Stimulated activated CD4-positive, alpha-beta T cell treated with anti-CD3 and anti-CD28 coated beads, Interleukin-4, amount 100 ng/mL, for 1 hour (primary cell): ENCODE measurements at places on chromosomes 7 and 10.
A peak's percentile ranks its signal among the peaks of the same experiment; 100 is the strongest.

DNA sequence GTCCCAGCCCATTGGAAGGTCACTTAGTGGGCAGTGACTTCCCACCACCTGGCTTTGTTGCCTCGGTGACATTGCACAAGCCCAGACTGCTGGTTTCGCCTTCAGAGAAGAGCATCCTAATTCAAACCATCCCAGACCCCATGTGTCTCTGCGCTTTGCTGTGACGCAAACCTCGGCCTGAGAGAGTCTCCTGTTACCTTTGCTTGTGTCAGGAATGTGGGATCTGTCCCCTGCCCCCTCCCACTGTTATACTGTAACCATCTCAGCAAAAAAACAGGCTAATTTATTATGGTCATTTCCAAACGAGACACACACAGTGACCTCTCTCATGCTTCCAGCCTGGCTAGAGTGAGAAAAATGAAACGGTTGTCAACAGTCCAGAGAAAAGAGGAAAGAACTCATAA lies 25.0 kb upstream of the AQP1 start:
- DNase-seq = no peak

DNA sequence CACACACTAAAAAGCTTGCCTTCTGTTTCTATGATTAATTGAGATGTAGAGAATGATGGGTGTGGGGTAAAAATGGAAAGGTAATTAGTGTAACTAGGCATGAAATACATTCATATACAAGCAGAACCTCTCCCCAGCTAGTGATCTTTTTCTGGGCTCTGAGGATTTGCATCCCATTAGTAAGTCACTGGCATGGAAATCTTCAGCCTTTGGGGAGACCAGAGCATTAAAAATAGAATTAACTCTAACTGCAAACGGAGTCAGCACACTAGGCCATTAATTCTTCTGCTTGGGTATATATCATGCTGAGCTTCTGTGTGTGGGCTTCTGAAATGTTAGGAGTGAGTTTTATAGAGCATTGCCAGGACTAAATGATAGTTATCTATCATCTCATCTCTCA lies 128.9 kb downstream of the HDAC9 start:
- no peak for DNase-seq

DNA sequence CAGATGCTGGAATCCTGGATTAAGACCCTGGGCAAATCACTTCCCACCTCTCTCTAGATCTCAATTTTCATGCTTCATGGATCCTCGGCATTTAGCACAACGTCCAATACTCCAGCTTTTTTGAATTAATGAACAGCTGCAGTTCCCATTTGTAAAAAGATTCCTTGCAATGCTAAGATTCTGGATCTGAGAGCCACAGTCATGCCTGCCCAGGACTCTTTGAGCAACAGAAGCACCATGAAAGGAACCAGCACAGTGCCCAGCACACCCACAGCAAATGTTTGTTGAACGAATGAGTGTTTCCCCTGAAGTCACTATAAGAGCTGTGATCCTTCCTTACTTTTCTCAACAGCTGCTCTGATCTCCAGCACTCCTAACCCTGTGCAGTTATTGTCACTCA lies 20.8 kb upstream of the DDIT4 start:
- no peak for DNase-seq

- no peak for DNase-seq
Observed at GRCh38 chr7:11681461-11681860, 150.5 kb downstream of the THSD7A start.

DNA sequence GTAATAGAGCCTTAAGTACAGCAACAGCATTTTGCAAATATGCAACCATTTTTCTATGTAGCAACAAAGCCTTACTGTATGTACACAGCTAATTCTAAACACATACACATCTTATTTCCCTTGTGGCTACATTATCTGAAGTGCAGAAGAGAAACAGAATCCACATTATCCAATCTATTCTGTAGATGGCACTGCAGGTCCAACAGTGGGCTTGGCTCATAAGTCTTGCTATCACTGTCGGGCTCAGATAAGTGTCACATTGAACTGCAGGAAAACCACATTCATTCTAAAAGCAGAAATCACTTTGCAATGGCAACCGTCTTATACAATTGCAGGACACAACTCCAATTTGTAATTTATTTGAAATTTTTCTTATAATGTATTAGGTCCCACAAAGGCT lies 109.8 kb upstream of the NOBOX start:
- no peak for DNase-seq

GRCh38 chr10:124243702-124244121 lies 150.3 kb upstream of the CHST15 start:
- DNase-seq = no peak

DNA sequence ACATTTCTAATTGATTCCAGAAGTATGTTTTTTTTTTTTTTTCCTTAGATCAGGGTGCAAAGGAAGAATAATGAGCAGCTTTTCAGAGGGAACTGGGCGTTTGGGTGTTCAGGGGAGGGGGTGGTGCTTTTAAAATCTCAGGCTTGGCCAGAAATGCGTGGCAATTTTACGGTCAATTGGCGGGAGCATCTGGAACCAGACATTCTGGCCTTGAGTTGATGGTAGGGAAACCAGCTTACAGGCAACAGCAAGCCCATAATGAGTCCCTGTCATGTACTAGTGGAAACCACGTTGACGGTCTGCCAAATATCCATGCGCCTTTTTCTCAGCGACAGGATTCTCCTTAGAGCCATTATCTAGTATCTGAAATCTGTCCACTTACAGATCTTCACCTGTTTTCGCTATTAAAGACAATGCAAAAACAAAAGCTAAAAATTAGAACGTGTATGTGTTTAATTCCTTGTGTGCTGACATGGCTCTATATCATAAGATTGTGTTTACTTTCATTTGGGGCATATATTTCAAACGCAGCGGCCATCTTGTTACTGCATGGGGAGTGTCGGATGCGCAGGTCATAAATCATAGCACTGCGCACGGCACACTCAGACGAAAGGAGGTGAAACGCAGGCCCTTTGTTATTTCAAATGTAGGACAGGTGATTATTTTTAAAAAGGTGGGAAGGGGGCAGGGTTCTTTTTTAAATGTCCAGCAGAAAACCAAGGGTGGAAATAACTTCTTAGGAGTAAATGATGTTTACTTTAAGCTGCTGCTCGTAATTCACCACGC lies 209.2 kb downstream of the AGMO start:
- DNase-seq = no peak

DNA sequence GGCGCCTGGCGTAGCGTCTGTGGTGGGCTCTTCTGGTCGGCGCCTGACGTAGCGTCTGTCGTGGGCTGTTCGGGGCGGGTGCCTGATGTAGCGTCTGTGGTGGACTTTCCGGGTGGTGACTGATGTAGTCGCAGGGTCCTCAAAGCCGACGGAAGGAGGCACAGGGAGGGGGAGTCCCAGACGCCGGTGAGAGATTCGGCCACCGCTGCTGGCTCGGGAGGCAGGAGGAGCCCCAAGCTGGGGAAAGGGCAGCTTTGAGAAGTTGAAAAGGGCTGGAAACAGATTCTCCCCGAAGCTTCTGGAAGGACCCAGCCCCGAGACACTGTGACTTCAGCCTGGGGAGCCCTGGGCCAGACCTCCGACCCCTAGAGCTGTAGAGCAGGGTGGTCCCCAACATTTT lies 105.7 kb downstream of the DNAJB6 start:
- no peak for DNase-seq

DNA sequence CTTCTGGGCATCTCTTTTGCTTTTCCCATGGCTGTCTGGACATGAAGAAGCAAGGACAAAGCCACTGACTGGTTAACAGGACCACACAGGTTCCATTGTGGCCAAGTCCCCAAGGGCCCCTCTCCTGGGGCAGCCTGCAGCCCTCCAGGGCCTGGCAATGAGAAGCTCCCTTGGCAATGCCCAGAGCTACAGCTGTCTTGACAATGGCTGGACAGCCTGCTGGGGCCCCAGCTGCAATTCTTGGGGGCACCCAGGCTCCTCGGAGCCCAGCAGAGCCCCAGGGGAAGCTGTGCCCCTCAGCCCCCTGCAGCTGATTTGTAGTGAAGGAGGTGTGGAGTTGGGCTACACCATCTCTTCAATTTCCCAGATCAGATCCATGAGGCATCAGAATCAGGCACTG lies 384.9 kb upstream of the PODXL start:
- DNase-seq = no peak

GRCh38 chr7:90692396-90692795 lies 96.3 kb downstream of the CDK14 start:
- DNase-seq = no peak

DNA sequence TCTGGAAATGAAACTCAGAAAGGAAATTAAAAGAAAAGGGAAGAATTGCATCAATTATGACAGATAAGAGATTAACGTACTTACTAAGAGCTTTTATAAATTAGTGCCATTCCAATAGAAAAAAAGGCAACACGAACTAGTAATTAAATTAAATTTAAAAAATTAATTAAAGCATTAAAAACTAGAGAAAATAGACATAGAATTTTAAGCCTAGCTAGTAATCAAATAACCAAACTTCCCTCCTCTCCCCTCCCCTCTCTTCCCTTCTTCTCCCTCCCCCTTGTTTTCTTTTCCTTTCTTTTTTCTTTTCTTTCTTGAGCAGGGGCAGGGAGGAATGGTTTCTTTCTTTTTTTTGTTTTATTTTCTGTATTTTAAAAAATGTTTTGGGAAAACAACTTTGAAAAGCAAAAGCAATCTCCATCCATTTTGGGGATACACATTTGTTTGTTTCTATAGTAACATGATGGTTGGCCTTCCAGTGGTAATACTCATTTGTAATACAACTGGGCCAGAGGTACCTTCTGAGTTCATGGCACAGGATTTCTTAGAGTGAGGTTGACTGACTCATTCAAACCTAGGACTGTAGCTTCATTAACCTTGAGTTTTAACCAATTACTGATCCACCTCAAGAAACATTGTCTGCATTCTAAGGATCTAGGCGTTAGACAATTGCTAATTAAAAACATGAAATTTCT lies 132.6 kb downstream of the ST7 start:
- no peak for DNase-seq

DNA sequence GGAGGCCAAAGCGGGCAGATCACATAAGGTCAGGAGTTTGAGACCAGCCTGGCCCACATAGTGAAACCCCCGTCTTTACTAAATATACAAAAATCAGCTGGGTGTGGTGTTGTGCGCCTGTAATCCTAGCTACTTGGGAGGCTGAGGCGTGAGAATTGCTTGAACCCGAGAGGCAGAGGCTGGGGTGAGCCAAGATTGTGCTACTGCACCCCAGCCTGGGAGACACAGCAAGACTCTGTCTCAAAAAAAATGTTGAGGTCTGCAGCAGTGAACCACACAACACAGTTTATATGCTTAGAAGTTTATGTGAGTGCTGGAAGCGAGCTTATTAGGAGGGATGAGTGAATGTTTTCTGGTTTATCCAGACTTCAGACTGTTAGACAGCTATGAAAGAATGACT lies 10.4 kb downstream of the LHPP start:
- no peak for DNase-seq

DNA sequence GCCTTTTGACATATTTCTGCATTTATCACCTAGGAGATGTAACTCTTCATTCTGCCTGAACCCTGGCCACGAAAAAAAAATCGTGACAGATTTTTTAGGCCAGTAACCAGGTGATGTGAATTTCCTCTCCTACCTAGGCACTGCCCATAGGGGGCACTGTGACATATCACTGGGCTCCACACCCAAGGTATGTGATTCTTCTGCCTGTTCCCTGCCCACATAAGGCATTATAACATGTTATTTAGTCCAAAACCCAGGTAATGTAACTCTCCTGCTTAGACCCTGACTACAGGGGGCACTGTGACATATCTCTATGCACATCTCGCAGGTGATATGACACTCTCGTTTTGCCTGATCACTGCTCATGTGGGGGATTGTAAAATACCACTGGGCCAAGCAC lies 29.5 kb upstream of the ZNF107 start:
- DNase-seq = peak; percentile 2

DNA sequence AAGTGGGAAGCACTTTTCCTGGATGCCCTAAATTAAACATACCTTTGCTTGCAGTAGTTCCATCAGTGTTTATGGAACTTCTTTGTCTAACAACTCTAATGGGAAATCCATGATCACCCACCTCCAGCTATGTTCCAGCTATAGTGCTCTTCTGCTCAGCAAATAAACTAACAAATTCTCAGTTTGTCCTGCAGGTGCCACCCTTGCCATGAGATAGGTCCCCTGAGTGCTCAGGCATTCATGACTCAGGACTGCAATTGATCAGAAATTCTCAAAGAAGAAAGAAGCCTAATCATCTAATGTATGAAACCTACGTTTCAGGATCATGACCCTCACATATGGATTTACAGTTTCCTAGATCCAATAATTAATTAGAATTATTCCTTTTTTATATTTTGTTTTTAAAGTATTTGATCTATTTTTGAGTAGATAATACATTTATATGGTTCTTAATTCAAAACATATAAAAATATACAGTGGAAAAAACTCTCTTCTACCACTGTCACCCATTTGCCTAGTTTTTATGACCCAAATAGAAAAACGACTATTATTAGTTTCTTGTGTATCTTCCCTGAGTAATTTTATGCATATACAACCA lies 48.7 kb upstream of the DYNC1I1 start:
- DNase-seq = no peak

- no peak for DNase-seq
Observed at GRCh38 chr10:122191936-122192541, 79.1 kb upstream of the BTBD16 start.

GRCh38 chr7:80106498-80107113 lies 28.0 kb upstream of the GNAI1 start:
- no peak for DNase-seq

DNA sequence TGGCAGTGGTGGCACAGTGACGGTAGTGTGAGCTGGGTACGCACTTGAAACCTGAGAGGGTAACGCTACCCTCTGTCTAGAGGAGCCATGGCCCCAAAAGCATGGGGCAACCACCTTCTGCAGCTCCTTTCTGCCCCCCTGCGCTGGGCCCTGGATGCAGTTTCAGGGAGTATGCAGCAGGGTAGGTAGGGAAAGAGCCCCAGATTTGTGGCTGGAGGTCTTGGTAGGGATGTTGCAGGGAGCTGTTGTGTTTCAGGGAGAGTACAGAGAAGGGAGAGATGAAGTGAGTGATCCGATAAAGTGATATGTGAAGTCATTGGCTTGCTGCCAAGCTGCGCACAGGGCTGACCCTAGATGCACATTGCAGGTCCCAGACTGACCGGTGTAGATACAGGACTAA lies 2.7 kb upstream of the PGAM2 start:
- no peak for DNase-seq

DNA sequence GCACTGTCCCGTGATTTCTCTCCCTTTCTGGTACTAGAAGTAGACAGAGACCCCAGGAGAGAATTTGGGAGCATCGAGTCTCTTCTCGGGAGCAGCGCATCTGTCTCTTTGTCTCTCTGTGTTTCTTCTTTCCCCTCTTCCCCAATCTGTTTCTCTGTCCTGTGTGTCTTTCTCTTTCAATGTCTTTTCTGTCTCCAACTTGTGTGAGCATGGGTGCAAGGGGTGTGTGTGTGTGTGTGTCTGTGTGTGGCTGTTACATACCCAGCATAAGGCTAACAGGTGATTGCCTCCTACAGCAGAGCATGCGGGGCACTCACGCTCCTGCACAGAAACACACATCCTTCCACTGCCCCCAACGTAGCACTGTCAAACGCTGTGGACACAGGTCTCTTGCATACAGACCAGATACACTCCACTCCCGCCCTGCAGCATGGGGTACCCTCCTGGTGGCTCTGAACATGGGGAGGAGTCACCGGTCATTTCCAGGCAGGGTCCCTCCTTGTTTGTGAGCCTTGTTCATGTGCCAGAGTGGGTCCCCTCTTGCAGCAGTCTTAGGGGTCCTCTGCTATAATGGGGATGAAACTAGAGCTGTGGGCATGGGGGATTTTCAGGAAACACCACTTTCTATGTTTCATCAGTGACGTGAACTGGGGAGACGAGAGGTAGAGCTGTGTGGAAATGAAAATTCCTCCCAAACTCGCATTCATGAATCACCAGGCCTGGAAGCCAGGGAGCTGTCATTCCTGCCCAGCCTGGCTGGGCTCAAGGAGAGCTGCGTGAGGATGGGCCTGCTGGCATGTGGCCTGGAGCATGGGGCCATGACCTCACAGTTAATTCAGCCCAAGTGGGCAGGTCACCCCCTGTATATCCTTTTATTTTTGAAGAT lies 980 bp downstream of the ADAMTS14 start:
- no peak for DNase-seq
